ENCODE measurements at places on chromosomes 1 and 21.

DNA sequence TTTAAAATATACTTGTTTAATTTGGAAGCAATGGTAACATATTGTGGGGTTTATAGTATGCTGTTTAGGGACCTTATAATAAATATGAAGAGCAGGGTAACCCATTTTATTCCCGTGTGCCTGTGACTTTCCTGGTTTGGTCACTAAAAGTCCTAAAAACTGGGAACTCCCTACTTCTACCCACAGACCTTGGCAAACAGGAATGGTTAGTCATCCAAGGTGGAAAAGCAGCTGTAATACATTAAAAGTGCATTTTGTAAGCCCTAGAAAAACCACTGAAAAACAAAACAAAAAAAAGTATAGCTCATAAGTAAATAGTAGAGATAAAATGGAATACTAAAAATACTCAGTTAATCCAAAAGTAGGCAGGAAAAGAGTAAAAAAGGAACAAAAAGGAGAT, 538.9 kb downstream of the LMO4 start:
- no peak for DNase-seq

DNA sequence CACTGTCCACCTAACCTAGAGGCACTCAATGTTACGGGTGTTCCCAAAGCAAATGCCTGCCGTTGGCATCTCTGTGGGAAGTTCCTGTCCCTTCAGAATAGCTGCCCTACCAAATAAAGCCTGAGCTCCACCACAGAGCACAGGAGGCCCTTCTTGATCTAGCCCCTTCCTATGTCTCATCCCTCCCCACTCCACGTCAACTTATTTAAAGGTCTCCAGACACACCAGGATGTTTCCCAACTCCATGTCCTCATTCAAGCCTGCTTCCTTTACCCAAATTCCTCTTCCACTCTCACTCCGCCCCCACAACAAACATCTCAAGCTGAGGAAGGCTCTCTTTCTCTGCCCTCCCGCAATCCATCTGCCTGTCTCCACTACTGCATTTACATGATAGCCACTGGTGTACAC, 87.7 kb downstream of the TGFBR3 start:
- DNase-seq, result no peak

DNA sequence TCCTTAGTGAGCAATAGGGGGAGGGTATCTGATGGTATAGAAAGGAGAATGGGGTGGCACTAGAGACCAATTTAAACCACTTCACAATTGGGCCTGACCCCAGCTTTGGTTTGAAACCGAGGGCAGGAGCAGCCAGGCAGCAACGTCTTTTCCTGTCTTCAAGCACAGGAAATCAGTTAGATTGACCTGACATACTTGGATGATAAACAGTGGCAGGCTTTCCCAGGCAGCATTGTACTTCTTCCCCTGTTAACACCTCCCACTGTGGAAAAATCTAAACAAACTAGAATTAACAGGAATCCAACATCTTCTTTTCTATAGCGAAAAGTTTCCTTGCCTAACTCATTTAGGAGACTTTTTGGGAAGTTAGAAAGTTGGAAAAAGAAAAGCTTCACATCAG, 40.6 kb downstream of the SELL start:
- DNase-seq, result no peak

DNA sequence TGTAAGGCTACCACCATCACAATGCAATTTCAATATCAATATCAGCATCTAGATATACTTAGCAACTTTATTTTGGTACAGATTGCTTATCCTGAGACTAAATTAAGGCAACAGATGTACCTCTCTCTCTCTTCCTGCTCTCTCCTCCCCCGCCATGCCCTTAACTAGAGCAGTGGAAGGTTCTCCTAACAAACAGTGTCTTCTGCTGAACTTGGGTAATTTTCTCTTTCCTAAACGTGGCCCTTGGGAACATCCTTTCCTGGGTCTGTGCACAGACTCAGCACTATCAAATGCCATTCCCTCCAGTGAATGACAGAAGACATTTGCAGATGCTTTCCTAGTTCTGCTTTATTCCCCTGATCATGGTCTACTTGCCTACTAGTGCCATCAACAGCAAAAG, 85.6 kb upstream of the TTC39A start:
- DNase-seq, result no peak

- DNase-seq, result no peak
Observed at GRCh38 chr1:184595596-184595995, 159.1 kb downstream of the EDEM3 start.

GRCh38 chr1:225881081-225881958, 860 bp downstream of the TMEM63A start:
- no peak for DNase-seq

DNA sequence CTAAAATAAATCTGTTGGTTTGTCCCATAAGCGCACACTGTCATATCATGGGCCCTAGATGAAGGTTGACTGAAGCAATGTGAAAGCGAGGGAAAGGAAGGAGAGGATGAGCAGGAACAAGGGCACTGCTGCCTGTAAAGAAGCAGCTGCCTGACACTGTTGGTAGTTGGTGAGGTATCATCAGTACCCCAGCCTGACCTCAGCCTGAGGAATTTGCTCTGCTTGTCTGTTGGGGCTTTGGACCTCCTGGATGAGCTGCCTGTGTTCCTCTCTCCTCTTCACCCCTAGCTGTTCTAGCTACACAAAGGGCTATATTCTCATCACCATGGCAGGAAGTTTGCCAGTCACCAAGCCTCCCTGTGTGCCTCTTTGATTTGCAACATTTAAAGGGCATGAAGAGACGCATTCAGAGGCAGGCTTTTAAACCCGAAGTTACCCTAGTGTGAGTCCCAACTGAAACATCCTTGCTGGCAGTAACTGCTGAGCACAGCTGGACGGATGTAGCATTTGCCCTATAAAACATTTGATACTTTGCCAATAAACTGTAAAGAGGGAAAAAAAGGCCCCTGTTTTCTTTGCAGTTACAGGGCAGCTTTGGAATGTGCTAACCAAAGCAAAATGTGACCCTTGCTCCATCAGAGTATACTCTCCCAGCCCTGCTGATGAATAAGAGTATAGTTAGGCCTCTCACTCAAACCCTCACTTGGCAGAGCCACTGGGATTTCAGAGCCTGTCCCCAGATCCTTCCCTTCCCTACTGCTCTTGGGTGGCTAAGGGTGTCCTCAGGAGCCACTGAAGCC, 22.2 kb upstream of the SPATA6 start:
- DNase-seq, result no peak
